ENCODE measurements at places on chromosomes 1 and 21.

- DNase-seq = no peak
Measured at GRCh38 chr1:241611063-241611462, 29.1 kb downstream of the CHML start.

- no peak for DNase-seq
Measured at GRCh38 chr1:7388141-7388487, 383.0 kb upstream of the VAMP3 start.

DNA sequence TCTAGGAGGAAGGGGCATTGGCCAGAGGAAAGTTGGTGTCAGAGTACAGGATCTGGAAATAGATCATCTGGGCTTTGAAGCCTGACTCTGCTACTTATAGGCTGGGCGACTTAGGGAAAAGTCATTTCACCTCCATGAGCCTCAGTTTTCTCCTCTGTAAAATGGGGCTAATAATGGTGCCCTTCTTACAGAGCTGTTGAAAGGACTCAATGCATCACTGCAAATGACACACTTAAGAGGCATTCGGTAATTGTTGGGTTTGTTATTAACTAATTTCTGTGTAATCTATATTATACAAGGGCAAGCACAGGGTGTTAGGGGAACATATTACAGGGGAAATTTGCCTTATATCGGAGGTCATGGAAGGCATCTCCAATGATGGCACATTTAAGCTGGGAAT is 96.1 kb downstream of the KAZN start:
- no peak for DNase-seq

DNA sequence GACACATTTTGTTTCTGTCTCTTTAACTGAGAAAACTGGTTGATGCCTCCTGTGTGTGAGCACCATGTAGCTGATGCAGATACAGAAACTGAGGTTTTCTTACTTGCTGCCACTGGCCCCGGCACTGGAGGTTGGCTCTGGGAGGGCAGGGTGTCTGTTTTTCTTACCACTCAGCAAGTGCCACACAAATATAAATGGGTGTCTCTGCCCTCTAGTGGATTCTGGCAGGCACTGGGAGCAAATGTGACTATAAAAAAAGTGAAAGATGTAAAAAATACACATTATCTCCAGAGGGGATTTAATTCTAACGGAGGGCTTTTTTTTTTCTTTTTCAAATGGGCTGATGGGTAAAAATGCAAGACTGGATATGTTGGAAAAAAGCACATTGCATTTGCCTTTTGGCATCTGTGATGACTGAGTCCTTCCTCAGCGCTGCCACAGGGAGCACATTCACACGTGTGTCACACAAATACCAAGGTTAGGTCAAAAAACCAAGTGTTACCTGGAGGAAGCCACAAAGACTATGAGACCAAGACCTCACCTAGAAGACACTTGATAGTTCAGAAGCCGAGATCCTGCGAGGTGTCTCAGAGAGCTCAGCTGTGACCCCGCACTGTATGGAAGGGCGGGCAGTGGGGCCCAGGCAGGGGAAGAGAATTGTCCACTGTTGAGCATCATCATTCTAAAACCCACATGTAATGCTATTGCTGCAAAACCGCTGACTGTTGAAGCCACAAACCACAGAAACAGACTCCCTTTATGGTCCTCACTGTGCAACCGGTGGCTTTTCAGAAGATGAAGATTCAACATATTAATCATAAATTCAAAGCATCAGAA is 18.9 kb downstream of the PGBD2 start:
- DNase-seq = no peak

DNA sequence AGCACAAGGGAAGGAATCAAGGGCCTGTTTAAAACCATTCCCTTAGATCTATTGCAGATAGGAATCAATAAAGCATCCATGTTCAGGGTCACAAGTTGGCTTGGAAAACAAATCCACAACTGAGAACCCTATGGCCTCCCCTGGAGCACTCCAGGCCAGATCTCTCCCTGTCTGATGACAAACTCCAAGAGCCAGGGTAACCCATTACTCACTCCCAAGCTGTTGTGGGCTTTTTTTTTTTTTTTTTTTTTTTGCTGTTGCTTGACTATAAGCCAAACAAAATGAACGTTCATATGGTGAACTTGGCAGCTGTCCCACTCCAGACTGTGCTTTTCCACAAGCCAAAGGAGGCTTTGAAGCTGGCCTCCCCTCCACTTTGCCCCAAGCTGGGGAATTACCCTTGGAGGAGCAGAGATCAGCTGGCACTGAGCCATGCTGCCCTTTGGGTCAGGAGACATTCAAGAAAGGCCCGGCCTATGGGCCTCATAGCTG is 35.7 kb upstream of the VAV3 start:
- no peak for DNase-seq

- DNase-seq = no peak
Measured at GRCh38 chr1:183830389-183830788, 25.5 kb downstream of the RGL1 start.

GRCh38 chr1:40435471-40435870 is 14.8 kb upstream of the ZFP69B start:
- no peak for DNase-seq

DNA sequence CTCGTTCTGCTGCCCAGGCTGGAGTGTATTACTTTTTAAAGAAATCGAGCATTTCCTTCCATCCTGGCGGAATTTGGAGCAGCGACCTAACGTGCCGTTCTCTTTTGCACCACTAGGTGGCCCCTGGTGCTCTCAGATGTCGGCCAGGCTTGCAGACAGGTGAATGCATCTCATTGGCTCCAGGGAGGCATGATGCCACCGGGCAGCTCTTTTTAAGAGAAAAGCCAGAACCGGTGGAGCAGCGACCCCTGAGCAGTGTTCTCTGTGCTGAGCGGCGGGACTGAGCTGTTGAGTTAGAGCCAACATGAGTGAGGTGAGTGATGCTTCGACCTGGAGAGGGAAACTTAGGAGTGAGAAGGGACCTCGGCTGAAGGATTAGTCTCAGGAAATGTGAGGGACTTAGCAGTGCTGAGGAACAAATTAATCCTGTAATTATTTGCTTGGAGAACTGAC is at the start of gene PCP4:
Gene PCP4 (plus strand): TSS at position 241 of the 453 bp plus-strand sequence. CDS start 64 bp downstream, at position 305.
- DNase-seq = no peak

DNA sequence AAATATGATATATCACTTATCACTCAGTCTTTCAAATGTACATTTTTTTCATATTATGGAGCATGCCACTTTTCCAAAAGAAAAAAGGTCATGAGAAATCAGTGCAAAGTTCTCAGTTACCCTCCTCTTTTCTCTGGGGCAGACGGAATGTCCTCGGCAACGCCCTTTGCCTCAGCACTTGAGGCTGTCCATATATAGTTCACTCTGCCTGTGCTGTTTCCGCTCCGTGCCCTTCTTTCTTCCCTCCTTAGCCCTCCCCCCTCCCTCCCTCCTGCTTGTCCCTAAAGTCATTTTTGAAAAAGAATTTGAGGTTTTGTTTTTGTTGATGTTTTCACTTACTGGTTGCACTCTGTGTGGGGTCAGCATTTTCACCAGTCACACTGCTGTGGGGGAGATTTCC is 5.4 kb downstream of the BARHL2 start:
- no peak for DNase-seq

GRCh38 chr1:167090314-167090942 is at the start of gene GPA33:
Gene GPA33 (minus strand): TSS chr1:167090377. CDS start chr1:167090287, 90 bp downstream.
- no peak for DNase-seq

DNA sequence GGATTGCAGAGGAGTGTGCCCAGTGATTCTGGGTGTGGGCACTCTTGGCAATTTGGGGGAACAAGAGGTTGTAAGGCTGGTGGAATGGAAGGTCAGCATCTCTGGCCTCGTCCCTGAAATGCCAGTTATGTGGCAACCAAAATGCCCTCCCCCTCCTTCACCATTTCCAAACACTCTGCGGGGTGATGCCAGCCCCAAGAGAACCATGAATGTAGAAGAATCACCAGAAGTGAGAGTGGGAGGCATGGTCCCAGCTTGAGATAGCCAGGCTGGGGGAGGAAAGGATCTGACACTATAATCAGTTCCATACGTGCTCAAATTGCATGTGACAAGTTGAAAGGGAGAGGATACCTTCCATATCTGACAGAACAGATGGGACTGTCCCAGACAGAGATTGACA is 88.7 kb upstream of the EDN2 start:
- no peak for DNase-seq

- DNase-seq = no peak
Measured at GRCh38 chr21:32475162-32475812, 62.8 kb downstream of the EVA1C start.

- no peak for DNase-seq
Measured at GRCh38 chr1:226643611-226644540, 95.2 kb downstream of the ITPKB start.

DNA sequence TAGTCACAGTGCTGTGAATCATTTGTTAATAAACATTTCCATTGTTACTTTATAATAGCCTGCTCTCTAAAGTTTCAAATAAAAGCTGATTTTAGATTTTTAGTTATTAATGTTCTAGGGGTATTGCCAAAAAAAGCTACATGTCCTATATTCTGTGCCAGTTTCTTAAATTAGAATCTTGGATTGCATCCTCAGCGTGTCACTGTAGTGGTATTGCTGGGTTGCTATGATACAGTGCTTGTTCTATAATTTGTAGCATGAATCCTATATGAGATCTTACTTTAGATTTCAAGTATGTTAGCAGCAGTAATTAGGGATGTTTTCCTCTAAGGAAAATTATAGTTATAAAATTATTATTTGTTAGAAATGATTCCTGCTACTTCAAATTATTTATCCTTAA is 16.4 kb downstream of the PPP2R5A start:
- no peak for DNase-seq

- DNase-seq = no peak
Measured at GRCh38 chr1:203517426-203518110, 23.6 kb downstream of the OPTC start.

GRCh38 chr1:94929351-94930217 is 2.7 kb upstream of the CNN3 start:
- no peak for DNase-seq

- no peak for DNase-seq
Measured at GRCh38 chr1:233656687-233657086, 42.8 kb downstream of the KCNK1 start.

- no peak for DNase-seq
Measured at GRCh38 chr1:45116340-45116739, 90.1 kb downstream of the ZSWIM5 start.

DNA sequence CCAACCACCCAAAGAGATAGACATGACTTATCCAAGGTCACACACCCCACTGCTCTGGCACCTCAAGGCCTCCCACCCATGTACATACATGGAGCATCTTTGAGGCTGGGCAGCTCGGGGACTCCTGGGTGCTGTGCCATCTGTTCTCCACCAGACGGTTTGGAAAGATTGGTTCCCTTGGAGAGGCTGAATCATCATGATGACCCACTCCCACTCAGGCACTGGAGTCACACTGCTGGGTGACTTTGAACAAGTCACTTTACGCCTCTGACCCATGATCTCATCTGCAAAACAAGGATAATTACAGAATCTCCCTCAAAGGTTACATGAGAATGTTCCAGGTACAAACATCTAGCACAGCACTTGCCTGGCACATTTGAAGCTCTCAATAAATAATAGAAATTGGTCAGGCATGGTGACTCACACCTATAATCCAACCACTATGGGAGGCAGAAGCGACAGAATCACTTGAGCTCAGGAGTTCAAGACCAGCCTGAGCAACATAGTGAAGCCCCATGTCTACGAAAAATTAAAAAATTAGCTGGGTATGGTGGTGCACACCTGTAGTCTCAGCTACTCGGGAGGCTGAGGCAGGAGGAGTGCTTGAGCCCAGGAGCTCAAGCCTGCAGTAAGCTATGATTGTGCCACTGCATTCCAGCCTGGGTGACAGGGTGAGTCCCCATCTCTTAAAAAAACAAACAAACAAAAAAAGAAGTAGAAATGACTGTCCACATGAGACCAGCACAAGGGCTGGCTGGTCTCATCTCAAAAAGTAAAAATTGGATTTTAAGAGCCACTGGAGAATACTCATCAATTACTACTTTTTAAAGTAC is 74.9 kb downstream of the RRAGC start:
- no peak for DNase-seq
